ENCODE measurements at places on chromosomes 1 and 21.

DNA sequence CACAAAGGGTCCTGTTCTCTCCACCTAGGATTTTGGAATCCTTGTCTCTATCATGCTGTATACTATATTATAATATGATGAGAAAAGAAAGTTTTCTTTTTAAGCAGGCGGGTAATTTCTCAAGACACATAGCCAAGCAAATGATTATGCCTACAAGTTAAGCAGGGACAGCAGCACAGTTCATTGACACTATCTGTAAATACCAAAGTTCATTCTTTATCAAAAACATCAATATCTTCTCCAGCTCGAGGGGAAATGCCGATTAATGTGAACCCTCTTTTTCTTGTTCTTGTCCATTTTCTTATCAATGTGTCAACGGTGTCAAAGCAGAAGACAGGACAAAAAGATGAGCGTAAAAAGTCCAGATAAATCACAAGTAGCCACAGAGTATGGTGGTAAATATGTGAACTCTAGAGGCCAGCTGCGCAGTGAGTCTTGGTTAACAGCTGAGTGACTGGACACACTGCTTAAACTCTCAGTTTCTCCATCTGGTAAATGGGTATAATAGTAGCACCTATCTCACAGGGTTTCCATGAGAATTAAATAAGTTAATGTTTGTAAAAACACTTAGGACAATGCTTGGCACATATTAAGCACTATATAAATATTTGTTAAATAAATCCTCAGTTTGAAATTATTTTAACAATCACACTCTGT lies 30.9 kb downstream of the LPAR3 start:
- DNase-seq = no peak

GRCh38 chr1:11042995-11043874 lies 3.8 kb downstream of the MASP2 start:
- no peak for DNase-seq

DNA sequence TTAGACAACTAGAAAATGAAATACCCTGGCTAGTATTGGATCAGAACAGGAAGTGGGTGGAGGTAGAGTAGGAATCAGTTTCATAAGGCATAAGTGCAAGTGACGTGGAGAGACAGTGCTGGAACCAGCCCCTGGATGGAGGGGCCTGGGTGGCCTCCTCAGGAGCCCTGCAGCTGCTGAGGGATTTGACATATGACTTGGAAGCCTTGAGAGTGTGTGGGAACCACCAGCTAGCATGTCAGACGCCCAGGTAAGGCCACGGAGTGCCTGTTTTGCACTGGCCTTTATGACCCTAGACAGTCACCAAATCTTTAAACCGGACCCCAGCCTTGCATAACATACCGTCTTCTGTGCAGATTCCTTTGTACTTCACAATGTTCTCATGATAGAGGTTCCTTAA lies 94.4 kb downstream of the RAVER2 start:
- no peak for DNase-seq

GRCh38 chr1:233364026-233364425 lies 36.5 kb downstream of the MAP3K21 start:
- DNase-seq = no peak

- DNase-seq = peak; percentile 81
These were observed 9.6 kb downstream of the P3H1 start for GRCh38 chr1:42756956-42757891.

DNA sequence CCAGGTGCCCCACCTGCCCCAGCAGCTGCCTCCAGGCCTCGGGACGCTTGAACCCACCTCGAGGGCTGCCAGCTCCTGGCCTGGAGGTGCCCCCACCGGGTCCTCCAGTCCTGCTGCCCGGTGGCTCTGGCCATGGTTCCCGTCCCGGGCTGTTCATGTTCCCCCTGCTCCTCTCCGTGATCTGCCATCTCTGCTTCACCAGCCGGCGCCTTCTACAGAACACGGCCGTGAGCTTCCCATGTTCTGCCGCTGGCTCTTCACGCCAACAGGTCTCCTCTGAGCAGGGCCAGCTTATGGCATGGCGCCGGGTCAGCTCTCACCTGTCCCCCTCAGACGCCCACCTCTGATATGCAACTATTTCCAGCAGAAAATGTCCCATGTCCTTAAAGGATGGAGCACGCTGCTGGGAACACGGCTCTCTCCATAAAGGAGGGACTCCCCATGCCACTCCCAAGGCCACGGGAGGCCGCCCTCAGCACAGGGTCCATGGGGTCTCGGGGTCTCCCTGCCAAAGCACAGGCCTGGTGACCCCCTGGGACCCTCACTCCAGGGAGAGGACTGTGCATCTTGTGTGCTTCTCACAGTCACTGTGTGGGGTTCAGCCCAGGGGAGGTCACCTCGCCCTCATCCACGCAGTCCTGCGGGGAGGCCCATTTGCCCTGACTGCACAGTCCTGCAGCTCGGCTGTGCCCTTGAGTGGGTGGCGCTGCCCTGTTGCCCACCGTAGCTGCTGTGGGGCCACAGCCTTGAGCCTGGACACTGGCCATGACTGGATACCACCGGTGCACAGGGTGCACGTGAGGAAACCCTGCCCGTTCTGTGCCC lies 36.7 kb downstream of the COL18A1 start:
- no peak for DNase-seq

DNA sequence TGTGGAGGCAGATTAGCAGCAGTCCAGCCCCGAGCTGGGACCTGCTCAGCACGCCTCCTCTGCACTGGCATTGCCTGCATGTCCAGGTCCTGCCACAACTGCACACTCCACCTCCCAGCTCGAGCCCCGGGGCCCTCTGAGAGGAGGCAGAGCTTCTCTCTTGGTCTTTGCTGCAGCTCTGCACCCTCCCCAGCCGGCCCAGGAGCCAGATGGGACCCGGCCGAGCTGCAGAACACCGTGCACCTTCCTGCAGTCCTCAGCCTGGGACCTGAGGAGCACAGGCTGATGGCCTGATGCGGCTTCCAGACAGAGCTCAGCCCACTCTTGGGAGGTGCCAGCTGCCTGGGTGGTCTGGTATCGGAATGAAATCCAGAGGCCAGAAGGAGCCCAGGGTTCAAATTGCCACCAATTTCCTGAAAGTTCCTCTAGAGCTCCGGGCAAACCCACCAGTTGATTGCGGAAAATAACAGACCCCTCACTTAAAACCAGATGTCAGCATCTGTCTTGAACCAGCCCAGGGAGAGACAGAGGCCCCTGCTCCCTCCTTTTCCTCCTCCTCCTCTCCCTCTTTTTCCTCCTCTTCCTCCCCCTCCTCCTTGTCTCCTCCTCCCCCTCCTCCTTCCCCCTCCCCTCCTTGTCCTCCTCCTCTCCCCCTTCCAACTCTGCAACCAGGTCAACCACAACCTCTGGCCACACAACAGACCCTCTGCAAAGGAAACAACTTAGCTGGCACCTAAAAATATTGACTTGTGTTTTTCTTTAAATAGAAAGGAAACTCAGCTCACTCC lies 10.6 kb upstream of the SPSB1 start:
- no peak for DNase-seq

DNA sequence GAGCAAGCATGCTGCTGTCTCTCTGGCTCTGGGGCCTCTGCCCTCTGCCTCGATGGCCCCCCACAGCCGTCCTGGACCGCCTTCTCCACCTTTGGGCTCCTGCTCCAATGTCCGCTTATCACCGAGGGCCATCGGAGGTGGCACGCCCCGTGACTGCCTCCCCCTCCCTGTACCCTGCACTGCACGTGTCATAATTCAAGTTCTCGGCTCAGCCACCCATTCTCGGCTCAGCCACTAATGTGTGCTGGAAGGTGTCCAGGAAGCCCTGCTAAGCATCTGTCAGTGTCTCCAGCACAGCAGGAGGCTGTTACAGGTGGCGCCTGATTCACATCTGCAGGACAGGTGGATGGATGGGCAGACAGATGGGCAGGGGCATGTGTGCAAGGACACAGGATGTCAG lies 45.5 kb downstream of the TP73 start:
- DNase-seq = no peak

DNA sequence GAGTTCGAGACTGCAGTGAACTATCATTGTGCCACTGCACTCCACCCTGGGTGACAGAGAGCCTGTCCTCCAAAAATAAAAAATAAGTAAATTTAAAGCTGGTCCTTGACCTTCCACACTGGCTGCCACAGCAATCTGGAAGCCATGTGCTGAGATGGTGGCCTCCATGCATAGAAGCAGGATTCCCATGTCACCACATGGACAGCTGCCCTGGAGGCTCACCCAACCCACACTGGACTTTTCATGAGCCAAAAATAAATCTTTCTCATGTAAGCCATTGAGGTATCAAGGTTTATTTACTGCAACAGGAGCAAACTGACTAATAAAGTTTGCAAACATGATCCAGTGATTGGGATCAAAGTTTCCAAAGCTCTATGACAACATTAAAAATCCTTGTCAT lies 88.5 kb downstream of the SETD4 start:
- no peak for DNase-seq
